ENCODE measurements at places on chromosomes 1 and 21. TPM values are rescaled to one million over a fixed set of nuclear protein-coding genes. Genes with fewer than 3 reads are reported as not detected.

Gene ZFP69
- total RNA-seq: 2.4 TPM

Gene NR5A2
- 0.24 TPM for total RNA-seq

Gene KRTAP11-1
- not detected for total RNA-seq

Gene LCK
- total RNA-seq: not detected

Gene TMEM51
- total RNA-seq: 26.0 TPM

Gene SLC30A2
- total RNA-seq: not detected

Data from tracheal epithelial cell (primary cell).